ENCODE measurements at places on chromosomes 4 and X. TPM values are rescaled to one million over a fixed set of nuclear protein-coding genes. Genes with fewer than 3 reads are reported as not detected.

The CXCL3 gene
- total RNA-seq = not detected

The RAB41 gene
- not detected for total RNA-seq

The DCHS2 gene
- not detected for total RNA-seq

DNA sequence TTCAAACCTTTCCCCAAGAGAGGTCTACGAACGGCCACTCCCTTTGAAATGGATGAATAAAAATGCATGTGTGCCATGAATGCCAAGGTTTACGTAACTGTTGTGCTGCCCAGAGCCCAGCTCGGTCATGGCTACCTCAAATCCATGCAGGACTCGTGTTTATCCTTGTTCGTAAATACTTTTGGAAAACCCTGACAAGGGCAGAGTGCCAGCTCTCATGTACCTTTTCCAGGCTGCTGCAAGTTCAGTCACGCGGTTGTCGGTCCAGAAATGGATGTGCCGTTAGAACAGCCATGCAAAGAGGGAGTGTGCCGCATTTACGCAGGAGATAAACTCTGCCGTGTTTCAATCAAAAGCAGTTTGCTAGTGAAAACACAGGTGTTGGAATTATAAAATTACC is 123.4 kb downstream of the AMELX start:
- no peak overlapping the region for H3K27ac ChIP-seq
- H3K27me3 ChIP-seq = no peaks in the 10 kb centered on the region
- H3K4me1 ChIP-seq = no peaks in the 10 kb centered on the region
- no peak for DNase-seq
- H3K36me3 ChIP-seq = no peaks in the 10 kb centered on the region

- no peak overlapping the region for H3K27ac ChIP-seq
- no peak for DNase-seq
- peak overlapping the region; percentile 28 for H3K4me3 ChIP-seq
- H3K36me3 ChIP-seq = no peaks in the 10 kb centered on the region
- no peaks in the 10 kb centered on the region for H3K4me1 ChIP-seq
- no peaks in the 10 kb centered on the region for H3K27me3 ChIP-seq
These were observed 24.3 kb downstream of the CXCL13 start for GRCh38 chr4:77629885-77630284.

DNA sequence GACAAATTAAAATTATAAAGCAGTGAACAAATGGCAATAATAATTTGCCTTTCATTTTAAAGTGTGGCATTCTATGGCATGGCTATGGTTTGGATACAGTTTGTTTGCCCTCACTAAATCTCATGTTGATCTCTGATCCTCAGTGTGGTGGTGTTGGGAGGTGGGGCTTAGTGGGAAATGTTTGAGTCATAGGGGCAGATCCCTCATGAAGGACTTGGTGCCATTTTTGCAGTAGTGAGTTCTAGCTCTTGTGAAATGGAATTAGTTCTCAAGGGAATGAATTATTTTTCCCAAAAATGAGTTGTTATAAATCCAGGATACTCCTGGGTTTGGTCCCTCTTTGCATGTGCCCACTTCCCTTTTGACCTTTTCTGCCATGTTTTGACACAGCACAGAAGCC is 181.4 kb downstream of the AMELX start:
- H3K27me3 ChIP-seq = no peaks in the 10 kb centered on the region
- no peaks in the 10 kb centered on the region for H3K36me3 ChIP-seq
- no peak overlapping the region for H3K27ac ChIP-seq
- no peaks in the 10 kb centered on the region for H3K4me1 ChIP-seq
- no peak for DNase-seq

GRCh38 chr4:174284487-174284886 is 776 bp downstream of the CEP44 start:
- peak overlapping the region; percentile 98 for H3K4me3 ChIP-seq
- peaks cover 19% of the 10 kb centered on the region for H3K4me1 ChIP-seq
- peak overlapping the region; percentile 98 for H3K27ac ChIP-seq
- no peaks in the 10 kb centered on the region for H3K36me3 ChIP-seq

The FGD1 gene
- total RNA-seq = not detected

The STBD1 gene
- 0.47 TPM for total RNA-seq

The BMX gene
- total RNA-seq = not detected

- no peak for DNase-seq
- H3K27me3 ChIP-seq = no peaks in the 10 kb centered on the region
- no peaks in the 10 kb centered on the region for H3K36me3 ChIP-seq
- H3K4me1 ChIP-seq = no peaks in the 10 kb centered on the region
These were observed 25.6 kb downstream of the ZMAT1 start for GRCh38 chrX:101906136-101906796.

DNA sequence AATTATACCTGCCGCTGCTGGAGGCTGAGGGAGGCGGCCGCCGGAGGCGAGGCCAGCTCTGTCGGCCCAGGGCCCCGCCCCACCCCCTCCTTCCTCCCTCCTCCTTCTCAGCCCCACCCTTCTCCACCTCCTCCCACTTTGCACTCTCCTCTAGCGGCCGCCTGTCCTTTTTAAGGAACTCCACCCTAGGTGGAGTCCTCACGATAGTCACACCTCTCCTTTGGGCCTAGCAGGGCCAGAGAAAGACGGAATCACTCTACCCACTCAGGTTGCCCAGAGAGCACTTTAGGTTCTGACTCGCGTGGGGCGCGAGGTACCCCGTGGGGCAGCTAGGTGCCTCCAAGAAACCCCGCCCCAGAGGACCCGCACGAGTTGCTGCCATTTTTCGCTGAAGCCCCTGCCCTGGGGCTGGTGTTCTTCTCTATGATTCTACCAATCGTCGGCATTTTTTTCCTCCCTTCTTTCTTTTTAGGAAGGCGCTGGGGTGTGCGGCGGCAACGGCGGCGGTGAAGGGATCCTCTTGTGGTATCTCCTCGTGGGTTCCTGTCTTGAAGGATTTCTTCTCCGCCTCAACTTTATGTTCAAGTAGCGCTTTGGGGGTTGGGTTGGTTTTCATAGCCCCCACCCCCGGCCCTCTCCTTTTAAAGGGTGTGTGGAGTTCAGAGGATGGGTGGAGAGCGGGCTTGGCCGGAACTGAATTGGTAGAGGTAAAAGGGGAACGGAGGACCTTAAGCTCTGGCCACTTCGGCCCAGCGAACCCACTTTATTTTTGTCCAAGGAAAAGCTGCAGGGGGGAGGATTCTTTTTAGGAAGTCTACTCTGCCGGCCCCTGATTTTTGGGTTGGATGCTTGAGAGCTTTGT is at the start of gene KLF8:
Gene KLF8, plus strand, starts transcription at position 136 of the 862 bp plus-strand sequence. CDS start 979 bp downstream, outside the sequence.
- DNase-seq = peak; percentile 75
- H3K4me3 ChIP-seq = peak within 1 kb of the TSS; percentile 51
- H3K27ac ChIP-seq = no peak within 1 kb of the TSS
- H3K27me3 ChIP-seq = peaks cover 1% of the 10 kb centered on the region
- no peaks in the 10 kb centered on the region for H3K36me3 ChIP-seq
- peaks cover 9% of the 10 kb centered on the region for H3K4me1 ChIP-seq

- H3K4me3 ChIP-seq = no peak overlapping the region
- H3K4me1 ChIP-seq = peaks cover 6% of the 10 kb centered on the region
- peaks cover 20% of the 10 kb centered on the region for H3K36me3 ChIP-seq
- peak; percentile 52 for DNase-seq
These were observed 4.4 kb upstream of the CXorf38 start for GRCh38 chrX:40651620-40652223.

The HTR2C gene
- not detected for total RNA-seq

- no peaks in the 10 kb centered on the region for H3K36me3 ChIP-seq
- no peaks in the 10 kb centered on the region for H3K4me1 ChIP-seq
- H3K4me3 ChIP-seq = no peak overlapping the region
- DNase-seq = no peak
- H3K27ac ChIP-seq = no peak overlapping the region
- H3K27me3 ChIP-seq = peaks cover 2% of the 10 kb centered on the region
These were observed 40.5 kb upstream of the RASGEF1B start for GRCh38 chr4:81512001-81512756.

The ACSL4 gene
- total RNA-seq = 32.2 TPM

DNA sequence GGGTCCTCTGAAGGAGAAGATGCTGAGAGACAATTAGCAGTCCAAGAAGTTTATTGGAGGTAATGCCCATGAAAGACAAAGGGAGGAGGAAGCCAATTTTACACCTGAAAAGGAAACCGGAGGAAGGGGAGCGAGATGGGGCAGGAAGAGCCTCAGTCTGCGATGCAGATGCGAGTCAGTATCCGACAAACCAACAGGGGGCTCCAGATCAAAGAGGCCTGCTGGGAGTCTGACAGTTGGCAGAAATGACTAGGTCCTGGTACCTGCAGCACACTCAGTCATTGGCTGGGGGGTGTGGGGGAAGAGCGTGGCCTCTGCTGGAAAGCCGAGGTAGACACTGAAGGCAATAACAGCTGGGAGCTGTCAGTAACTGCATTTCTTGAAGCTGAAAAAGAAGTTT is 231.1 kb upstream of the CENPE start:
- no peak overlapping the region for H3K27ac ChIP-seq
- no peaks in the 10 kb centered on the region for H3K36me3 ChIP-seq
- no peaks in the 10 kb centered on the region for H3K4me1 ChIP-seq
- no peak for DNase-seq
- H3K27me3 ChIP-seq = peaks cover 2% of the 10 kb centered on the region

The SPANXA2 gene
- not detected for total RNA-seq

- H3K27ac ChIP-seq = no peak overlapping the region
- DNase-seq = no peak
- H3K36me3 ChIP-seq = no peaks in the 10 kb centered on the region
- no peaks in the 10 kb centered on the region for H3K4me1 ChIP-seq
- H3K27me3 ChIP-seq = no peaks in the 10 kb centered on the region
These were observed 503.5 kb upstream of the PITX2 start for GRCh38 chr4:111126340-111126739.

DNA sequence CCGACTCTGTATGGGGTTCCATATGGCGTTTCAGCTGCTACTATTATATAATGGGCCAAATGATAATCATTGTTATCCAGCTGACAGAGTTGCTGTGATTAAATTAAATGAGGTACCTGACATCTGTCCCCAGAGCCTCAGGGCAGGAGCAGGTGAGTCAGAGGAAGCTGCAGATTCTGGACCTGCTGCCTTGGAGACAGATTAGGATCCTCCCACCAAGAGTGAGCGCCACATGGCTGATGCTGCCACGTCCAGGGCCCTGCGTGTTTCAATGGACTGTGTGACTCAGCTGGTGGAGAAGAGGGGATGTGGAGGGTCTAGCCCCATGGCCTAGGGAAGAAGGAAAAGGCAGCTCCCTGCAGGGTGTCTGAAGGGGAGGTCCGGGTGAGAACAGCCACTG is 28.3 kb upstream of the UXT start:
- peaks cover 2% of the 10 kb centered on the region for H3K27me3 ChIP-seq
- no peak for DNase-seq
- no peak overlapping the region for H3K27ac ChIP-seq
- no peaks in the 10 kb centered on the region for H3K4me1 ChIP-seq

The GPR34 gene
- not detected for total RNA-seq

- H3K4me1 ChIP-seq = no peaks in the 10 kb centered on the region
- H3K4me3 ChIP-seq = no peak overlapping the region
- H3K36me3 ChIP-seq = no peaks in the 10 kb centered on the region
- H3K27me3 ChIP-seq = peaks cover 2% of the 10 kb centered on the region
These were observed 75.1 kb downstream of the GAB1 start for GRCh38 chr4:143411527-143412419.

The FAM9A gene
- not detected for total RNA-seq

DNA sequence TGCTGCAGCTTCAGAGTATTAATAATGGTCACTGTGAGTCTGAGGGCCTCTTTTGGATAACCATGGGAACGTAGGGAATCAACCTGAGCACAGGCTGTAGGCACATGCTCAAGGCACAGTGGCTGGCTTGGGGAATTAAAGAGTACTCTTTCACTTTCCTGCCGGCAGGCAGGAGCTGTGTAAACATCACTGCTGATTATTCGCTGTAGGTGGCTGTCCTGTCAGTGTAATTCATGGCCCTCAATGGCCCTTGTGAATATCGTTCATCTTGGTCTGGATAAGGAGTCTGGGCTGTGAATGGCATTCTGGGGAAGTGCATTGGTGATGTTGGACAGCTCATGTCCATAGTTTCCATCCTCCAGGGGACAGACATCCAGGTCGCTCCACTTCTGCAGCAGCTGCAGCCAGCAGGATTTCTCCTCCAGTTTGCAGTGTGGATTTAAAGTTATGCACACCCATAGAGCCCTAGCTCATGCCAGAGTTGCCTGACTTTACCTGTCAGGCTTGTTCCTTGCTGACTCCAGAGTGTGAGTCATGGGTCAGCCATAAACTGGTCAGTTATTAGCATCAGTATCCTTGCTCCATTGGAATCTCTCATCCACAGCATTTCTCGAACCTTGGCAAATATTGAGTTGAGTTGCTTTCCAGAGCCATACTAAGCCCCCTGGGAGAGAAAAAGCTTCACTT is 43.0 kb downstream of the C4orf33 start:
- no peak for DNase-seq
- no peaks in the 10 kb centered on the region for H3K36me3 ChIP-seq
- H3K4me3 ChIP-seq = no peak overlapping the region
- H3K4me1 ChIP-seq = no peaks in the 10 kb centered on the region
- H3K27me3 ChIP-seq = peaks cover 5% of the 10 kb centered on the region

- H3K4me3 ChIP-seq = no peak overlapping the region
- H3K4me1 ChIP-seq = no peaks in the 10 kb centered on the region
- no peak for DNase-seq
- H3K27me3 ChIP-seq = no peaks in the 10 kb centered on the region
- H3K27ac ChIP-seq = no peak overlapping the region
- no peaks in the 10 kb centered on the region for H3K36me3 ChIP-seq
These were observed 60.1 kb upstream of the S100G start for GRCh38 chrX:16589826-16590225.

GRCh38 chrX:15605226-15605625 is 4.5 kb upstream of the ACE2 start:
- no peaks in the 10 kb centered on the region for H3K27me3 ChIP-seq
- DNase-seq = no peak
- no peaks in the 10 kb centered on the region for H3K36me3 ChIP-seq
- no peak overlapping the region for H3K27ac ChIP-seq
- H3K4me1 ChIP-seq = no peaks in the 10 kb centered on the region

The SYTL4 gene
- total RNA-seq = 0.22 TPM

The MAGEA9 gene
- not detected for total RNA-seq

- no peak for DNase-seq
- no peaks in the 10 kb centered on the region for H3K36me3 ChIP-seq
- H3K27me3 ChIP-seq = peaks cover 4% of the 10 kb centered on the region
- peaks cover 7% of the 10 kb centered on the region for H3K4me1 ChIP-seq
- H3K27ac ChIP-seq = peak overlapping the region; percentile 25
These were observed 8.1 kb downstream of the COQ2 start for GRCh38 chr4:83276299-83277040.

GRCh38 chrX:5632061-5632614 is 596.5 kb downstream of the NLGN4X start:
- H3K4me3 ChIP-seq = no peak overlapping the region
- no peaks in the 10 kb centered on the region for H3K4me1 ChIP-seq
- no peak overlapping the region for H3K27ac ChIP-seq

Measured in CD4-positive, CD25-positive, alpha-beta regulatory T cell (primary cell).